ENCODE measurements at places on chromosomes 2 and 18.

- DNase-seq, result no peak
Observed at GRCh38 chr2:217289907-217290280, 430.0 kb upstream of the TNP1 start.

DNA sequence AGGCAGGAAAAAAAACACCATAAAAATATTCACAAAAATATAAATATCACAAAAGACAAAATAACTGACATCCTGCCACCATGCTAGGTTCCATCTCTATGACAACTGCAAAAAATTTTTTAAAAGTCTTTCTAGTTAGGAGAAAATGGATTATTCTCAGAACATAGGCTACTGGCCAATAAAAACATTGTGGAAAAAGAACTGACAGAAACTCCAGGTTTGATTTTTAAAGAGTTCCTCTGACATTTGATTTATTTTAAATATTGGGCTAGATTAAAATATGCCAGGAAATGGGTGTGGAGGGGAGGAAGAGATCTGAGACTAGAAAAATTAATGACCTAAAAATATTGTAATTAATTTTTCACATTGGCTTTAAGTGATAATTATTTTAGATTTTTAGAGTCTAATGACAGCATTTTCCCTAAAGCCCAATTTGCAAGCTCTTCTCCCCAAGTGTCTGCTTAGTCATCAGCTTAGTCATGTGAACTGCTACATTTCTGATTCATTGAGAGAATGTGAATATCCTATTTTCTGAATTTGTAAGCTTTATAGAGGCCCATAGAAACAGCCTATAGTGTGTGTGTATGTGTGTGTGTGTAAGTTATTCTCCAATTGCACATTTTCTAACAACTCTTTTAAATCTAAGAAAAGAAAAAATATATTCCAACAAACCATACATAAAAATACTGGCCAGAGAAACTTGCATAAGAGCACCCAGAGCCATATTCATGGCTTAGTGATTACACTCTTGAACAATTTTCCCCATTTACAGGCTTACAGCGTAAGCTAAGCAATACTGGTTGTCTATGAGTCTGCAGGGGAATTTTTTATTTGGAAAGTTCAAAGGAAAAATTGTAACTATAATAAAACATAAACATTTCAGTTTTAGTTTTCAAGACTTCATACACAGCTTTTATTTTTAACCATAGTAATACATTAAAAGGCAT is 48.4 kb downstream of the TMEFF2 start:
- DNase-seq, result no peak

DNA sequence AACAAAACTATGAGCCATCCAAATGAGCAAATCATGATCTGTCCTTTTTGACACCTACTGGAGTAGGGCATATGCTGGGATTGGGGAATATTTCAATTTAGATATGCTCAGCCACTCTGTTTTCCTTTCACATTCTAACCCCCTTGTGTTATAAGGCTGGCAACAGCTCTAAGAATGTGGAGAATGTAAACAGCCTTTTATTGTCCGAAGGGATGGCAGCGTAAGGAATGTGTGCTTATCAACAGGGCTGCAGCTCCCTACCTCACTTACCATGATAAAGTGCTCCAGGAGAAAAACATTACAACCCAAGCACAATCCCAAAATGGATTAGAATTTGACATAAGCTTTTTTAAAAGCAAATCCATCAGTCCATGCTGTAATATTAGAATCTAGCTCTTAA is 2.2 kb downstream of the NXPH2 start:
- DNase-seq, result no peak

DNA sequence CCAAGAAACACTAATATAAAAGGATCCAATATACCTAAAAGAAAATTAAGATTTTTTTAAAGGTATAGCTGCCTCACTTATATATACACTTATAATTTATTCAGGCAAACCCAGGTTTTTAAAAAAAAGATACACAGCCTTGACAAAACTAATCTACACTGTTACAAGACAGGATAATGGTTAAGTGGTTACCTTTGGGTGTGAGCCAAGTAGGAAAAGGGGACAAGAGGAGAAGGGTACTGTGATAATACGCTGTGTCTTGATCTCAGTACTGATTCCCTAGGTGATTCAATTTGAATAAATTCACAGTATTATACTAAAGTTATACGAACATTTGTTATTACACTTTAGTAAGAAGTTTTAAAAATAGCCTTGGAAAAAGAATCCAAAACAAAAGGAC is 30.6 kb downstream of the KLHL41 start:
- no peak for DNase-seq

DNA sequence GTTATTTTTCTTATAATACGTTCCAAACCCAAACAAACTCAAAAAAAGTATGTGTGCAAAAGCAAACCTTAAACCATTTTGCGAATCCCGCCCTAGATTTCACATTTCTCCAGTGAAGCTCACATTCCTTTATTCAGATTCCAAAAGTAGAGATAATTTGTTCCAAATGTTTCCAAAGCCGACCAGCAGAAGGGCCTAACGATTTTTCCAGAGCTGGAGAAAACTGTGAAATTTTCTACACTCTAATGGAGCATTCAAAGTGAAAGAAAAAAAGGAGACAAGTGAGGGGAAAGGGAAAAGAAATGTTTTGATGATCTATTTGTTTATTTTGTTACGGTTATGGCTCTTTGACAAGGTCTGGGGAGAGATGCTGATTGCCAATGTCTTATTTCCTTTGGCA is 286.5 kb upstream of the SLC14A2 start:
- DNase-seq, result no peak

Measured in activated CD8-positive, alpha-beta memory T cell treated with anti-CD3 and anti-CD28 coated beads, Interleukin-2, amount 50 U/mL, for 4 hours (primary cell).